Stimulated activated CD8-positive, alpha-beta memory T cell treated with anti-CD3 and anti-CD28 coated beads, Interleukin-15, amount 100 ng/mL, for 4 hours (primary cell): ENCODE measurements at places on chromosomes 7 and 10.

- no peak for DNase-seq
Observed at GRCh38 chr10:29297678-29298077, 8.8 kb downstream of the LYZL1 start.

- DNase-seq, result no peak
Observed at GRCh38 chr7:142963993-142964392, 1.8 kb upstream of the KEL start.

- no peak for DNase-seq
Observed at GRCh38 chr10:129942936-129943715, 20.9 kb downstream of the EBF3 start.

DNA sequence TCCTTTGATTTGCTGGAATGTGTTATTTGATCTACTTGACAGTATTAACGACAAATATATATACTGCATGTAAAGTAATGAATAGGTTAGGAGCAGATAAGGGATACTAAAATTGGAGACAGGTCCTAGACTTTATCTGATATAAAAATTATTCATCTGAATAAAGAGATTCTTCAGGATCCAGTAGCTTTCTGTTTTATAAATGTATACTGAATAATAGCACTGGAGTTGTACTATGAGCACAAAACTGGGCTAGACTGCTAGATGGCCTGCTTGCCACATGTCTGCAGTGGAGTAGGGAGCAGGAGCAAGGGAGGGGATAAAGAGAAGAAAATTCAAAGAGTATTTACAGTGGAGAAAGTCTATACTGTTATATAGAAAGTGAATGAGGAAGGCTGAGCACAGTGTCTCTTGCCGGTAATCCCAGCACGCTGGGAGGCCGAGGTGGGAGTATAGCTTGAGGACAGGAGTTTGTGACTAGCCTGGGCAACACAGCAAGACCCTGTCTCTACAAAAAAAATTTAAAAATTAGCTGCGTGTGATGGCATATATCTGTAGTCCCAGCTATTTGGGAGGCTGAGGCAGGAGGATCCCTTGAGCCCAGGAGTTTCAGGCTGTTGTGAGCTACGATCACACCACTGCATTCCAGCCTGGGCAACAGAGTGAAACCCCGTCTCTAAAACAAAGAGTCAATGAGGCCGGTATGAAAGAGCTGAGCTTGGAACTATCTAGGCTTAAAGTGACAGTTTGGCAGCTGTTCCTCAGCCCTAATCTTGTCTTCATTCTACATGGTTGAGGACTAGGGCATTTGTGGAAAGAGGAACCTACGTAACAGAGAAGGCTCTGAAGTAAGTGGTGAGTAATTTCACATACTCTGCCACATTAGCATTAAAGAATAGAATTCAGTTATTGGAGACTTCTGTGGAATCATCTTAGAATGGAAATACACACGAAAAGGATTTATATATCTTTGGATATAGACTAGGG, 41.8 kb downstream of the CD36 start:
- no peak for DNase-seq

DNA sequence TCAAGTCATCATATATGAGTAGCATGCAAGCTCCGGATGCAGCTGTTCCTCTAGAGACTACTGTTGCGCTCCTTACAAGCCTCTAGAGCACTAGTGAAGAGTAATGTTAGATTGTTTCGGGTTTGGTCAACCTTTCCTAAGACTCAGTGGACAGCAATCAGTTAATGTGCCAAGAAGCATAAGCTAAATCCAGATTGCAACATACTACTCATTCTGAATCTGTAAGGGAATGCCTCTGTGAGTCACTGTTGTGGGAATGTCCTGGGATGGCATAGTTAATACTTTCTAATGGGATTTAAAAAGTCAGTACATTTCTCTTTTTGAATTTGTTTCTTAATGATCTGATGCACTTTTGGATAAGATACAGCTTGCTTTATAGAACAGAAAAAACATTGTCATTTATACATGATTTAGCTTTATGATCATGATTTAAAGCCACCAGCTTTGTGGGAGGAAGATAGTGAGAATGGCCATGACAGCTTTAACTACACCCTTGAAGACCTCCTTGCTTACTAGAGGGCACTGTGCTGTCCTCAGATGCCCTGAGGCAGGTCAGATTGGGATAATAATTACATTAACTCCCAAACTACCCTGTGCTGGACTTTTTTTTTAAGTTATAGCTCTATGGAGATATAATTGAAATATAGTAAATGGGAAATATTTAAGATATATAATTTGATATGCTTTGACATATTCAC, 138.4 kb downstream of the SDK1 start:
- no peak for DNase-seq

DNA sequence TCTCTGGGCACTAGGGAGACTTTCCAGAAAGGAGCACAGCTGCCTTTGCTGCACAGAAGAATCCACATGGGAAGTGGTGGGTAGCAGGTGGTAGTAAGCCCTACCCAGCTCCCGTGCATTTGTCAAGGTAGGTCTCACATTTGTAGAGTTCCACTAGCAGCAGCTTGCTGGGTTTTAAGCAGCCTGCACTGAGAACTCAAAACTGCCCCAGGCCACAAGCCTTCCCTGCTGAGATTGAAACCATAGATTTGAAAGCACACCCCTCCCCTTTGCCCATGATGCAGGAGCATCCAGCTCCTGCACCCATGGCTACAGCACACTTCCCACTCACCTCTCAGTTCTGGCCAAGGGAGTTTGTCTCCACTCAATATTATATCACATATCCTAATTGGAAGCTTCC, 604.5 kb upstream of the STEAP1 start:
- no peak for DNase-seq

DNA sequence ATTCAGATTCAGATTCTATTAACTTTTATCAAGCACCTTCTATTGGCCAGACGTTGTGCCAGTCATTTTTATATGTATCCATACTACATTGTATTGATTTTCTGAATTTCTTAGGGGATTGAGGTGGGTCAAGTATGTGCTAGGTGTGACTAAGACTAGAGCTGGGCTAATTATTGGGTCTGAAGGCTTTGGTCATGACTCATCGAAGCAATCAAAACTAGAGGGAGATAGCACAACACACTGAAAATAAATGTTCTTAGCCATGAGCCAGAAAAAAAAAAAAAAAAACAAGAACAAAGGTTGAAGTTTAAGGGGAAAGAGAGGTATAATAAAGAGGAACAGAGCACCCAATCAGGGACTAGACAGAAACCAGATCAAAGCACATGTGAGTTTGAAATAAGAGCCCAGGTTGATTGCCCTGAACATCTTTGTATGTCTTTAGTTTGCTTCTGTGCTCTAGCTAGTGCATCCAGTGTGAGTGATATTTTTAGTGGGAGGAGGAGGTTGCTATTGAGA, 171.6 kb upstream of the FOXP2 start:
- no peak for DNase-seq

- no peak for DNase-seq
Observed at GRCh38 chr7:92723943-92724342, 112.4 kb downstream of the CDK6 start.
